ENCODE measurements at places on chromosomes 1 and 21. TPM values are rescaled to one million over a fixed set of nuclear protein-coding genes. Genes with fewer than 3 reads are reported as not detected.

The CFHR2 gene
- not detected for total RNA-seq

The NBPF20 gene
- total RNA-seq: 3.5 TPM

The MRTO4 gene
- 25.6 TPM for total RNA-seq

The NGF gene
- not detected for total RNA-seq

The CCDC185 gene
- total RNA-seq: not detected

The FTCD gene
- total RNA-seq: 0.95 TPM

The NME7 gene
- 12.0 TPM for total RNA-seq

The NTRK1 gene
- 0.64 TPM for total RNA-seq

The GNPAT gene
- total RNA-seq: 35.5 TPM

The KCNK2 gene
- total RNA-seq: not detected

The CLIC6 gene
- 0.10 TPM for total RNA-seq

The INSRR gene
- total RNA-seq: not detected

The SPRR2B gene
- not detected for total RNA-seq

The GNAT2 gene
- not detected for total RNA-seq

The PGD gene
- 37.3 TPM for total RNA-seq

The CLCA1 gene
- not detected for total RNA-seq

The WLS gene
- total RNA-seq: 1.0 TPM

The ESRRG gene
- total RNA-seq: not detected

The CXADR gene
- total RNA-seq: 0.95 TPM

The GJA9 gene
- total RNA-seq: not detected

The TSSK3 gene
- total RNA-seq: 2.3 TPM

The CENPS gene
- total RNA-seq: 9.7 TPM

The CLDN17 gene
- not detected for total RNA-seq

The SPRR3 gene
- total RNA-seq: not detected

The PRAMEF20 gene
- not detected for total RNA-seq

All from T-cell (primary cell).